ENCODE measurements at places on chromosomes 11 and 22.

DNA sequence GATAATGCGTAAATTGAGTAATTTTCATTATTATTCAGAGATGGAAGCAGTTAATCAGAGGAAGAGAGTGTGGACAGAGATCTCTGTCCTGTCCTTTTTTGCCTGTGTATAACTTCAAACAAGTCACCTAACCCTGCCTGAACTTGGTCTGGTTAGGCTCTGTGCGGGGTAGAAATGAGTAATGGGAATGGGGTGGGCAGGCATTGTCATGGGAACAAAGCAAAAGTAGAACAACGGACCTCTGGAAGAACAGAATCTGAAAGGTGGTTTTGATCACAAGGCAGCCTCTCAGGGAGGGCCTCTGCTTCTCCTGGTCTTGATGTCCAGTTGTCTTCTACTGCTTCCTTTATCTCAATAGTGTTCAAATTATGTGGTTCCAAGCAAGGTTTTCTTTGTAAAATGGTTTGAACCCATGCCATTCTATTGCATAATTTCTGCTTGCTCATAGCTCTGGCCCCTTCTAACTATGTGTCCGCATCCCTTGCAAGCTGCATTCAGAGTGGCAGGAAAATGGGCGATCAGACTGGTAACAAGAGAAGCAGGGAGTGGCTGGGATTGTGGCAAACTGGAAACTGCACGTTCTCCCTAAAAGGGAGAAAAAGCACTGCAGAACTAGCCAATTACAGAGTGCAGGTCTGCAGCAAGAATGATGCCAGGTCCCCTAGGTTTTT is 76.1 kb downstream of the PRR5L start:
- no peak for DNase-seq
- peaks cover 8% of the 10 kb centered on the region for H3K27me3 ChIP-seq
- H3K4me1 ChIP-seq = no peaks in the 10 kb centered on the region
- H3K27ac ChIP-seq = no peak overlapping the region
- H3K36me3 ChIP-seq = no peaks in the 10 kb centered on the region
- no peak overlapping the region for H3K4me3 ChIP-seq

DNA sequence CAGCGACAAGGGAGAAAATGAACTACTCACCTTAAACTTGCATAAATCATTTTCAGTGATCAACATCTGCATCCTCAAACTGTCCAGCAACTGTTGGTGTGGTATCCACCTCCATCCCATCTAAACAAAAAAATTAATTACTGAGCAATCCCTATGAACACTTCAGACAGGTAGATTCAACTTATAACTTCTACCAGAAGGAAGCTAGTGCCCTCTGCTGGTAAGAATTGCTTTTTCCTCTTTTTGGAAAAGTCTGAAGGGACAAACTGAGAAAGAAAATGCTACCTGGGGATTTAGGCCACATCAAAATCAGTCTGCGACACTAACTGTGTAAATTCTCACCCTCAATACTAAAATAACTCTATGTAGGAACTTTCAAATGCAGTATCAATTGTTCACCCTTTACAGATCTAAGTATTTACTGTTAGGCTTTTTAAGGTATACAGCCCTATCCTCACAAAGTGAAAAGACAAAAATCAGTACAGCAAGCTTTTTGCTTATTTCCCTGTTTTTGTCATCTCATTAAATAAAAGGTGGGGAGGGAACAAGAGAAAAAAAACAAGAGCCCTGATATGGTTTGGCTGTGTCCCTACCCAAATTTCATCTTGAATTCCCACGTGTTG is 17.9 kb downstream of the CLNS1A start:
- no peak for DNase-seq
- peaks cover 2% of the 10 kb centered on the region for H3K36me3 ChIP-seq
- H3K4me1 ChIP-seq = no peaks in the 10 kb centered on the region
- H3K4me3 ChIP-seq = no peak overlapping the region

GRCh38 chr11:14409891-14410290 is 50.9 kb upstream of the RRAS2 start:
- DNase-seq = no peak
- H3K27me3 ChIP-seq = no peaks in the 10 kb centered on the region
- no peak overlapping the region for H3K27ac ChIP-seq
- no peaks in the 10 kb centered on the region for H3K36me3 ChIP-seq
- H3K4me1 ChIP-seq = peaks cover 4% of the 10 kb centered on the region
- no peak overlapping the region for H3K4me3 ChIP-seq

DNA sequence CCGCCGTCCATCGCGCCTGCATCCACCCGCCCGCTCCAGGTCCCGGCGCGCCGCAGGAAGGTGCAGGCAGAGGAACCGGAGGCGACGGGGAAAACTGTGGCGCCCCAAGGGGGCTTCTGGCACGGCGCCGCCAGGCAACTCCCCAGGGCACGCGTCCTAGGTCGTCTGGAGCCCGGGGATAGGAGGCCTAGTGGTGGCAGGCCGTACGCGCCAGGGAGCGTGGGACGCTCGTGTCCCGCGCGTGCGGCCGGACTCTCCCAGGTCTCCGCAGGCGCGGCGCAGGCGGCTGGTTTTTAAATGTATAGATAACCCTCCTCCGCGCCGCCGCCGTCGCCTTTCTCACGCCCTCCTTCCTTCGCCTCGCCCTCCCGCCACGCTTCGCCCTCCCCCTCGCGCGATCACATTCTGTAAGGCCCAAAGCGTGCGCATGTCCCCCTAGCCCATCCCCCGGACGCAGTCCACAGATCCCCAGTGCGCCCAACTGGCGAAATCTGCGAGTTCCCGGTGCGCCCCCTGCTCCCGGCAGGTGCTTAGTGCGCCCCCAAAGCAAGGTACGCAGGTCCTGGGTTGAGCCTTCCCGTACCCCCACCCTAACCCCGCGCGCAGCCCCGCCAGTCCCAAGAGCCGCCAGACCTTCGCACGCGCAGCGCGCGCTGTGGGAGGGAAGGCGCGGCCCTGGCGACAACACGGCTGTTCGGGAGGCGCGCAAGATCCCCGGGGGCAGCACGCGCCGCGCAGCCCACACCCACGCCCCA is at the start of gene ASCL2:
TSS of gene ASCL2 (minus strand) at position 267 of the 755 bp plus-strand sequence. CDS start at position 11, 256 bp downstream.
- peaks cover 34% of the 10 kb centered on the region for H3K27me3 ChIP-seq
- DNase-seq = no peak
- H3K4me3 ChIP-seq = peak within 1 kb of the TSS; percentile 59
- no peaks in the 10 kb centered on the region for H3K36me3 ChIP-seq
- peaks cover 14% of the 10 kb centered on the region for H3K4me1 ChIP-seq
- H3K27ac ChIP-seq = no peak within 1 kb of the TSS

DNA sequence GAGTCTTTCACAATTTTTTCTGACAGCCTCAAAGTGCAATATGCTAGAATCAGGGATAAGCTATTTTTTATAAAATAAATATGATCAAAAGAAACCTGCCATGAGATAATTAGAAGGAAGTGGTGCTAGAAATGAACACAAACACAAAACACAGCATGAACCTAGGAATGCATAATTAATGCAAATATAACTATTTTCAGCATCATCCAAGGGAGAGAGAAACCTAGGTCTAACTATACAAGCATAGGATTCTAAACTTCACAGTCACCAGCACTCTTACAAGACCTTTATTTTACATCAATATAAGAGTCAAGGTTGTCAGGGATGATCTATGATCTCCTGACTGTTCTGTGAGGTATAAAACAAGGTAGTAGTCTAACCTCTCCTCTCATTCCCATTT is 29.2 kb downstream of the TTC28 start:
- no peaks in the 10 kb centered on the region for H3K4me1 ChIP-seq
- H3K4me3 ChIP-seq = no peak overlapping the region
- H3K27me3 ChIP-seq = no peaks in the 10 kb centered on the region
- no peak overlapping the region for H3K27ac ChIP-seq
- H3K36me3 ChIP-seq = no peaks in the 10 kb centered on the region
- no peak for DNase-seq

GRCh38 chr11:116641561-116642045 is 131.2 kb downstream of the BUD13 start:
- H3K4me1 ChIP-seq = no peaks in the 10 kb centered on the region
- H3K4me3 ChIP-seq = no peak overlapping the region
- no peaks in the 10 kb centered on the region for H3K27me3 ChIP-seq
- no peaks in the 10 kb centered on the region for H3K36me3 ChIP-seq

DNA sequence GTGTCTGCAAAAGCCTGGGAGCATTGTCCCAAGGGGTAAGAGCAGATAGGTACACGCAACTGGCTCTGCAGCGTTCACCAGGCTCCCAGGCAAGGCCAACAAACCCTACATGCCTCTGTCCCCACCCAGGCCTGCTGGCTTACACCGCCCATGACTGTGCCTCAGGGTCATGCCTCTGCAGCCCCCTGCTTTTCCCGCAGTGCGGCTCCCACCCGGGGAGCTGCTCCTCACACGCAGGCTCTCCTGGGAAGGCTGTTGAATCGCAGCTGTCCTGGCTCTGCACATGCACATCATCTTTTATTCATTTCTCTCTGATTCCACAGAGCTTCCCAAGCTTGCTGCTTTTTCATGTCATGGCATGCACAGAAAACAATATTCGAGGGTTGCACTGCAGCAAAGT is 29.2 kb upstream of the B3GAT1 start:
- no peaks in the 10 kb centered on the region for H3K36me3 ChIP-seq
- H3K4me3 ChIP-seq = no peak overlapping the region
- H3K4me1 ChIP-seq = no peaks in the 10 kb centered on the region
- peaks cover 20% of the 10 kb centered on the region for H3K27me3 ChIP-seq
